ENCODE measurements at places on chromosomes 1 and 21.

GRCh38 chr1:115978292-115978941 is 2.1 kb downstream of the SLC22A15 start:
- DNase-seq, result no peak

GRCh38 chr1:235336903-235337302 is 8.5 kb downstream of the GGPS1 start:
- no peak for DNase-seq

DNA sequence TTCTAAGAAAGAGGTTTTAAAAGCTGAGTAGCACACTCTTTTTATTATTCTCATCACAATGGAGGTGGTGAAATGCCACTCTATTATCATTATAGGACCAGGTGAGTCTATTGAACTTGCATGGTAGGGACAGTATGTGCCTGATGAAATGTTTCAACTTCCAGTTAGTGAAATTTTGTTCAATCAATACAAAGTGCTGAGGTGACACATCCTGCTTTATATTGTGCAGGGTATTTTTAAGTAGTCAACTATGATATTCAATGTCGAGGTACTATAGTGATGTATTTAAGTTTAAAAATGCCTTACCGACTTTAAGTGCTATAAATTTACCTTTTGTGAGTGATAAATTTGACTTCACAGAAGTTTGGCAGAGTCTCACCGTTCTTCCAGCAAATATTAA is 284.7 kb upstream of the BRINP3 start:
- DNase-seq, result no peak

DNA sequence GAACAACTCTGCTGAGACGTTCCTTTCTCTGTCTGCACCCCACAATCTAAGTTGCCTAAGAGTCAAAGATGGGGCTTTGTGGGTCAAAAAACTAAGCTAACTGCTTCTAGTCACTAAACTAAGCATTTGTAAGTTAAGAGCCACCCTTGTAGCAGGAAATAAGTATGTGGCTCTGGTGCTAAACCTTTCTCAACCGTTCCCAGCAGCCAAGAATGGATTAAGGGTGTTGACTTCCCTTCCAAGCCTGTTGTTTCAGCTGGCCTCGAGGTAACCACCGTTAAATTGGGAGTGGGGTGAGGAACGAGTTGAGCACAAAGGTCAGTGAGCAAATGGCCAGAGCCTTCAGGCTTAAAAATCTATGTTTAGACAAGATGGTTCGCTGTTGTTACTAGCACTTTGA is 169.1 kb downstream of the TRIM33 start:
- no peak for DNase-seq

- no peak for DNase-seq
These were observed 65.4 kb upstream of the PODN start for GRCh38 chr1:52996653-52997052.

GRCh38 chr1:211210965-211211364 is 48.2 kb upstream of the RCOR3 start:
- no peak for DNase-seq

DNA sequence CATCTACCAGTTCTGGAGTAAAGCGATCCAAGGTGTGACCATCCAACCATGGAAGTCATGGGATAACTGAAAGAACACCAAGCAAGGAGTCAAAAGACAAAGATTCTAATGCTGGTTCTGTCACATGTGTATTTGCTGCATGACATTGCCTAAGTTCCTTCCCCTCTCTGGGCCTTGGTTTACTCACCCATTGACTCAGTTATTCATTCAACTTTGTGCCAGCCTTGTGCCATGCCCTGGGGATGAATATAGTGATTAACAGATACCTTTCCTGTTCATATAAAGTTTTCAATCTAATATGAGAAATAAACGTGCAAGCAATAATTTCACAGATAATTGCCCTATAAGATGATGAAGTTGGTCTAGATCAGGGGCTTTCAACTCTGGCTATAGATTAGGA is 33.0 kb upstream of the CAMK1G start:
- DNase-seq, result no peak

DNA sequence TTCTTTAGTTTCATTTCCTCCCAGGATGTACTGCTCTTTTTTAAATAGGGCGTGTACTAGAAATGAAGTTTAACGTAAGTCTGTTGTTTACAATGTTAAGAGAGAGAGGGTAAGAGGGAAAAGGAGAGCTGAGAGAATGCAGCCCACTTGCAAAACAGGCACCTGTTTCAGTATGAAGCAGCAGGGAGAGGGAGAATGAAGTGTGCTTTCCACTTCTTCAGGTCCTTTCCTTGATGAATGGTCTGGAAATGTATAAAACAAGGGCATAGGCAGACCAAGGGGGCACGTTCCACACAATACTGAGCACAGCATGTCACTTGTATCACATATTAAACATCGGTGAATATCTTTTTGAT is 2.0 kb downstream of the KCNA3 start:
- no peak for DNase-seq

GRCh38 chr1:56644919-56645676 is at the start of gene PRKAA2:
PRKAA2 (plus strand) TSS chr1:56645314; CDS start chr1:56645388, 74 bp downstream.
- no peak for DNase-seq

- no peak for DNase-seq
These were observed 100.6 kb downstream of the KCND3 start for GRCh38 chr1:111888740-111889376.

GRCh38 chr1:114723915-114724314 is 7.3 kb upstream of the NRAS start:
- DNase-seq, result no peak

DNA sequence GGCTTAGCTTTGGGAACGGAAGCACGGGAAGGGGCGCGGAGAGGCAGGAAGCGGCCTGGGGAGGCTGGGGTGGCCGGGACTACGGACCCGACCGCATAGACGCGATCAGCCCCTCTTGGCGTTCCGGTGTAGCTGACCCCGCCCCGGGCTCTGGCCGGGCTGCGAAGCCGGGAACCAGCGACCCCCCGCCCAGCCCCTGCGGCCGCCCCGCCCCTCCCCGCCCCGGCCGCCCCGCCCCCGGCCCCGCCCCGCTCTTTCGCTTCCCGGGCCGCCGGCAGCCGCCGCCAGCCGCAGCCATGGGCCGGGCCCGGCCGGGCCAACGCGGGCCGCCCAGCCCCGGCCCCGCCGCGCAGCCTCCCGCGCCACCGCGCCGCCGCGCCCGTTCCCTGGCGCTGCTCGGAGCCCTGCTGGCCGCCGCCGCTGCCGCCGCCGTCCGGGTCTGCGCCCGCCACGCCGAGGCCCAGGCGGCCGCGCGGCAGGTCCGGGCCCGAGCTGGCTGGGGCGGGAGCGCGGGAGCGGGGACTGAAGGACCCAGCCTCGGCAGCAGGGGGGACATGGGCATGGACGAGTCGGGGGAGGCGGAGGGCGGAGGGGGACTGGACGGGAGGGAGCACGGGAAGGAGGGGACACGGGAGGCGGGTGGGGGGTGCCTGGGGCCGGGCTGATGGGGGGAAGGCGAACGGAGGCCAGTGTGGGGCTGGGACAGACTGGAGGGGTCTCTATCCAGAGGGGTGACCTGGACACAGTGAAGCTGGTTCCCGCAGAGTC is at the start of gene SELENON:
Gene SELENON, plus strand, starts transcription at position 259 of the 768 bp plus-strand sequence. Its CDS starts 38 bp downstream, at position 297.
- no peak for DNase-seq

Measured in stimulated activated CD8-positive, alpha-beta memory T cell treated with anti-CD3 and anti-CD28 coated beads, Interleukin-4, amount 100 ng/mL, for 1 hour (primary cell).